ENCODE measurements at places on chromosomes 7 and 10.

GRCh38 chr7:70711452-70711851 is 420.5 kb upstream of the GALNT17 start:
- no peak for DNase-seq

DNA sequence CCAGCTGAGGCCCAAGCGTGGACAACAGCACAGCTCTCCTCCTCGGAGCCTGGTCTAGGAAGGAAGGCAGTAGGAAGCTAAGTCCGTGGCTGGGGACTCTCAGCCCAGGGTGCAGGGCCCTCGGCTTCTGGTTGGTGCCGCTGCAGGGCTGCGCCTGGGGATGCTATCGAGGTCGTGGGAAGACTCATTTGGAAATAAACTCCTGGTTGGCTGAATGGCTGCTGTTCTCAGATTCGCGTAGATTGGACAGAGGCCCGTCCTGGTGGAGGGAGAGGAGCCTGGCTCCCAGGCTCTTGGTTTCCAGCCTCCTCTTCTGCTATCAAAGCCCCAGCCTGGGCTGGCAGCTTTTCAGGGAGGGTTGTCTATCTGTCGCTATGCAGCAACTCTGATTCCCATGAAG is 152.6 kb upstream of the FZD8 start:
- no peak for DNase-seq

- no peak for DNase-seq
These were observed 181.6 kb downstream of the PTPN20 start for GRCh38 chr10:47092831-47093230.

- no peak for DNase-seq
These were observed 11.0 kb downstream of the RRP12 start for GRCh38 chr10:97390091-97390490.

DNA sequence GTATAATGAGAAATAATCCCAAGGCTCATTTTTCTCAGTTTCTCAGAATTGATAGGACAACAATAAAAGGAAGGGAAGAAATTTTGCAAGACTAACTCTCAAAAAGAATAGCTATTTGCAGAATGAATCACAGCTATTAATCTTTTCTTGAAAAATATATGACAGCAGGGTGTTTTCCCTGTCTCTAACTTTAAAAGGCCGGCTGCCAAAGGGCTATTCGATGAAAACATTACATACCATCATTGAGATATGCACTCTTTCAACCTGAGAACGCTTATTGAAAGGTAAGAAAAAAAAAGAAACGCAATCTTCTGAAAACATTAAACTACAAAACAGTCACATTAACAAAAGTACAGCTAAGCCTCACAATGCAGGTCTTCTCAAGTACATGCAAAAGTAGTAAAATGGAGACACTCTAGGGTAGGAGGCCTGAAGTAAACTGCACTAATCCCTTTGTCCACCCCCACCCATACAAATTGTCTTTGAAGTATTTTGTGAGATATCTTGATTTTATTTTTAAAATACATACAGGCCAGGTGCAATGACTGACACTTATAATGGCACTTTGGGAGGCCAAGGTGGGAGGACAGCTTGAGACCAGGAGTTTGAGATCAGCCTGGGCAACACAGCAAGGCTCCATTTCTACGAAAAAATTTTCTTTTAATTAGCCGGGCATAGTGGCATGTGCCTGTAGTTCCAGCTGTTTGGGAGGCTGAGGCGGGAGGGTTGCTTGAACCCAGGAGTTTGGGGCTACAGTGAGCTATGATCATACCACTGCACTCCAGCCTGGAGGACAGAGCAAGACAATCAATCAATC is 83.0 kb downstream of the PARD3 start:
- no peak for DNase-seq

DNA sequence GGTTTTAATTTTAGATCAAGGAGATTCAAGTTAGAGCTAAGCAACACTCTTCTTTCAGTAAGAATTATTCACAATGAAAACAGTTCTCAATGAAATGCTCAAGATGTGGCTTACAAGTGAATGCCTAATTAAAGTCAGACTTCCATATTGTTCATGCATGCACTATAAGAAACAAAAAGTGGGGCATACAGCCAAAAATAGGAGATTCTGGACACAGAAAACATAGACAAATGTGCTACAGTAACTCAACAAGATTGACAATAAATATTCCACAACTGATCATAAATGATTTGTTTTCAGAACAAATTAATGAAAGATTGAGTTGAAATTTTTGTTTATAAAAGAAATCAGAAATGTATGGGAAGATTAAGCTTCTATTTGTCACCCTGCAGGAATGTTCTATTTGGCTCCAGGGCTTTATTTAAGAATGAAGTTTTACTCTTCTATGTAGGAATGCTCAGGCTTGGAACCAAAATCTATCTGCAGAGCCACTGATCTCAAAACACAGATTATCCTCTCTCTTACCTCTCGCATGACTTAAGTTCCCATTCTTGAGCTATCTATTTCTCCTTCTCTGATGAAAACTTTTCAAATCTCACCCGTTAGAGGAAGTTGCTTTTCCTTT is 89.0 kb upstream of the PIP4K2A start:
- DNase-seq, result no peak
